ENCODE measurements at places on chromosomes 4 and X.

DNA sequence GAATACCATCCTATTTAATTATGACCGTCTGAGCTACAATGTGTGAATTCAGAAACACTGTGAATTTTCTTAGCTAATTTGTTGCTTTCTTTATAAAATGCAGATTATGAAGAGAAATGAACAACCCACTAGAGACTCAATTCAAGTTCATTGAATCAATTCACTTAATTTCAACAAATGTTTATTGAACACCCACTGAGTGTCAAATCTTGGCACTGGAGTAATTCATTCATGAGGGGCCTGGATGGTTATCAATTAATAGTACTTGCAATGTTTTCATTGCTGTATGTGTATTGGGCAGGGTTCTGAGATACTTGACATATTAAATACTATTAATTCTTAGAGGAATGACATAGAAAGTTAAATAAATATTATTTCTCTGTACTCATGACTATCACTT, 789.4 kb downstream of the STPG2 start:
- ATAC-seq = no peak

- no peak for ATAC-seq
Measured at GRCh38 chrX:154083126-154083517, 14.4 kb downstream of the MECP2 start.

DNA sequence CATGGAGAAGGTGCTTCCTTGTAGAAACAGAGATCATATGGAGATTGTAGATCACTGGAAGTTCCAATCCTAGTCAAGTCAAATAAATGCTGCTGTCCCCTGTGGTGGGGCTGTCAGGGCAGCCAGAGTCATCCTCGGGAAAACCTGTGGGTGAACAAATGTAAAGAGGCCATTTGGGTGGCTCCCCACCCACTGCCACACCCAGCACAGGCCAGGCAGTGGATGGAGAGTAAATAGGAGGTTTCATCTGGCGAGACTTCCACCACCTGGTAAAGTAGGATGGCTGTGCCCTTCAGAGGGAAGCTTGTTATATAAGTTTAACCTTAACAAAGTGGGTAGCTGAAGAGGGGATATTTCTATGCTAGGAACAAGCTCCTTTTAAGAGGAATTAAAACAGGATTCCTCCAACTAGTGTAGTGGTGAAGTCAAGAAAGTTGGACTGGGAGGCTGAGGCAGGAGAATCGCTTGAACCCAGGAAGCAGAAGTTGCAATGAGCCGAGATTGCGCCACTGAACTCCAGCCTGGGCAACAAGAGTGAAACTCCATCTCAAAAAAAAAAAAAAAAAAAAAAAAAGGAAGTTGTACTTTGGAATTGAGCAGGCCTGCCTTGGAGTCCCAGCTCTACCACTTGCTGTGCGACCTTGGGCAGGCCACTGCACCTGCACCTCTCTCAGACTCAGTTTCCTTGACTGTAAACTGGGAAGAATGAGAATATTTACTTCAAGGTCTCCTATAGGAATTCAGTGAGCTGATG, 273.7 kb downstream of the PTTG2 start:
- ATAC-seq = no peak

- no peak for ATAC-seq
Measured at GRCh38 chr4:8392591-8393190, 47.8 kb downstream of the ACOX3 start.

GRCh38 chrX:133660281-133660680, 245.0 kb upstream of the GPC4 start:
- no peak for ATAC-seq

DNA sequence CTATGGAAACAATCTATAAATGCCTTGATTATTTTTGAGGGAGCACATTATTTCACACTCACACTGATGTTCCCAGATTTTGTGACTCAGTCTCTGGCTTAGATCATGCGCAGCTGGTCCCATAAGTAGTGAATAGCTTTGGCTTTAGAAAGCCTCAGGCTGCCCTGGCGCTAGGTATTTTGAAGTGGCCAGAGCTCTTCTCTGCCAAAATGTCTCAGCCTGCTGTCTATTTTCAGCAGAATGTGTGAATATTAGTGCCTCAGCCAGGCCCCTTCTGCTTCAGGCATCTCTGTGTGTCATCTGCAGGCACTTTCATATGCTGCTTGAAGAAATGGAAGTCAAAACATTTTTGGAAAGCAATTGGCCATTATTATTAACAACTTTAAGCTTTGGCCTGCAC, 931.0 kb upstream of the INTU start:
- no peak for ATAC-seq

DNA sequence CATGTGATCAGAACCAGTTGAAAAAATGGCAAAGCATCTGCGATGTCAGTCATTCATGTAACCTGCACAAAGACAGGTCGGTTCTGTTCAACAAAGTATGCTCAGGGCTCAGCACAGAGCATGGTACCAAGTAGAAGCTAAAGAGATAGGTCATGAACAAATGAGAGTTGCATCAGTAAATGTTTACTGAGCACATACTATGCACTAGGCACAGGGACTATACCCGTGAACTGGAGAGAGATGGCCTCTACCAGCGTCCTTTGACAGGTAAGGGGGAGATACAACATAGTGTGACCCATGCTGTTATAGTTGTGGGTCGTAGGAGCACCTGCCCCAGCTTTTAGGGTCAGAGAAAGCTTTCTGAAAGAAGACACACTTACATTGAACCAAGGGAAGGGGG, 46.7 kb downstream of the PHKA2 start:
- ATAC-seq = no peak

DNA sequence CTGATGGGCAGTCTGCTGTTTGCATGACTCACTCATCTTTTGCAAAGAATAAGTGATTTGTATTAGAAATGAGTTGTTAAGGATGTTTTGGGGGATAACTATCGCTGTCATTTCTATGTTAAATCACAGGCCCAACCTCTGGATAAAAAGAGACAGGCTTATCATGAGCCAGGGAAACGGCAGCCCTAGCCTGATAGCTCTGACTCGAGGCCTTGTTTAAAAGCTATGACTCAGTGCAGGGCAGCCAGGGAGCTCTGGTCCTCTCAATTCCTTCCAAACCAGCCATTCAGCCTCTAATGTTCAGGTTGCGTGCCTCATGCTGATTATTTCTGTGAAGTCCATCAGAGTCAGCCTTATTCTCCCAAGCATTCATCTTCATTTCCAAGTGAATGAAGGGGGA, 305.9 kb upstream of the HAND2 start:
- no peak for ATAC-seq

DNA sequence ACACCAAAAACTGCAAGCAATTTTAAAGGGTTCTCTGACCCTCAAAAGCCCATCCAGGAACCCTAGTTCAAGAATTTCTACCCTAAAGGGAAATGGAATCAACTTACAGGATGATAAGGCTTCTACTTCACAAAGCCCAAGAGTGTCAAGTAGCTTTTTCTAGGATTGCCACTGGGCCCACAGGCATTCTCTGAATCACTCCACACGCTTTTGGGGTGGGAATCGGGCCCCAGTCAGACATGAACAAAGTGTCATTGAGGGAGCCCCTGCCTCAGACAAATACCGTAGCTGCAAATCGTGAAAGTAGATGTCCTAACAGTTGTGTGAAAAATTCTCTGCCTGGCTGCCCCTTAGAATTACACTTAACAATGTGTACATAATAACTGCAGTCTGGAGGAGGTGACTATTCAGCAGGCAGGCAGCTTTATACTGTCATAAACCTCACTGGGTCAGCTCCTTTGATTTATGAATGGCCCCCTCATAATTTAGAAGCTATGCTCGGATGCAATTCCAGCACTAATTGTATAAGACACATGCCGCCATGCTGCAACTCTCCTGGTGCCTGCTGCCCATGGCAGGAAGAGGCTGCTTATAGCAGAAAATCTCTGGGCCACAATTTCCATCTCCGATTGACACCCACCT, 36.7 kb downstream of the CHRDL1 start:
- ATAC-seq = no peak

DNA sequence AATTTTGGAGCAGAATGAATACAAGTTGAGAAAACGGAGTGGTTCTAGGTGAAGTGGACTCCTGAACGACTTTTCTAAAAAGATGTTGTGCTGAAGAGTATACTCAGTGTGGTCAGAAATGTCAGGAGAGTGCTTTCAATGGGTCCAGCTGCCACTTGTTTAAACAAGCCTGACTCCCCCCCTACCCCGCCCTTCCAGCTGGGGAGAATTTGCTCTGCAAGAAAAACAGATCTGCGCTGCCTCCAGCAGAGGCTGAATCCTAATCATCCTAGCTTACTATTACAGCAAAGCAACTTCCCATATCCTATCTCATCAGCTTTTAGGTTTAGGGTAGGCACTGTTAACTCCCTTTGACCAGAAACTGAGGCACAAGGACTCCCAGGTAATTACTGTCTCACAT, 1.9 kb downstream of the MAP3K15 start:
- ATAC-seq = no peak

DNA sequence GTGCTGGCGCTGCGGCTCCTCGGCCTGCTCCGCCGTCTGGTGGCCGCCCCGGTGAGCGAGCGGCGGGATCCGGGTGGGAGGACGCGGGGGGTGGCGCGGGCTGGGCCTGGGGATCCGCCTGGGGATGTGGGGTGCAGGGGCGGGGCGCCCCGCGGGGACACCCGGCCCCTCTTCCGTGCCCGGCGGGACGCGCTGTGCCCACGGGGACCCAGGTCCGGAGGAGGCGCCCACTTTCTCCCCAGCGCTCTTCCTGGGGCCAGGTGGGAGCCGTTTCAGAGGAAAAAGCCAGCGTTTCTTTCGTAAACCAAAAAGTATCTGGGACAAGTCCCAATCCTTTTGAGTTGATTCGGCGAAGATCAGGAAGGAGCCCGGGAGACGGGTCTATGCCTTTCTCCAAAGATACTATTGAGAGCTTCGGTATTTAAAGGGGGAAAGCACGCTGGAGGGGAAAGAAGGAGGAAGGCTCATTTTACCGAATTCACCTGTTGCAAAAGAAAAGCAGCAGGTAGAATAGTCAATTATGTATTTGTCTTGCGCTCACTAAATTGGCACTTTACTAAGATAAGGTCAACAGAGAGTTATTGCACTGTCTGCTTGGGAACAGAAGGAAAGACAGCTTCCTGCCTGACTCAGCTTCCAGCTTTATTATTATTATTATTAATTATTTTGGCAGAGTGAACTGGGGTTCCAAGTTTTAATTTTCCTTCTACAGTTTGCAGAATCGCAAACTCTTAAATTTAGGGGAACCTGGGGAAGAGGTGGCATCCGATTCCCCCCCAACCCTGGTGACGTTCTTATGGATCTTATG, 81.5 kb upstream of the CD99 start:
- ATAC-seq = peak; percentile 59

DNA sequence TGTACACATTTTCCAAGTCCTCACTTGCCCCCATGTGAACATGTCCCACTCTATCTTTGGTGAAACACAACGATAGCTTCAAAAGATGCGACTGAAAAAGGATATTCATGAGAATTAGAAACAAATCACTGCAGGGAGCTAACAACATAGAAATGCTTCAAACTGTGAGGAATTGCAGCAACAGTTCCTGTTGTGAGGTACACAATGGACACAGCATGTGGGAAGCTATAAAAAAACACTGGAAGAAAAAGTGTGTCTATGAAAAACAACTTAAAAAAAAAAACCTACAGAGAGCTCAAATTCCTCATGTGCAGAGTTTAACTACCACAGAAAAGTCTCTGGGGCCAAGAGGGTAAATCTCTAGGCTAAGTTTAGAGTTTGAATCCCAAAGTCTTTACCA, 51.6 kb upstream of the BLTP1 start:
- no peak for ATAC-seq

DNA sequence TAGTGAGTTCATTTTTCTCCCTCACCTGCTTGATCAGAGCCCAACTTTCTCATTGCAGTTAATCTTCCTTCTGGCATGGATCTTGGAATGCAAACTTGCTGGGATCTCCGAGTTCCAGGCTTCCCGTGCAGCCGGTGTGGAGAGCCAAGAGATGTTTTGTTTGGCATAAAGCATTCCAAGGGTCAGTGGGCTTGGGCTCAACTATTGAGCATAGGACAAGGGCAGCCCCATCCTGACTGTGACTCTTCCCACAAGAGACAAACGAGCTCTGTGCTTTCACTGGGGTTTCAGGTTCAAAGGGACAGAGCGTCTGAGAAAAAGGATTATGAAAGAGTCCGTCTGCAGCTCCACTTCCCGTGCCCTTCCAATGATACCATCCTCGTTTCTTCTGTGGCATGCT, 10.5 kb downstream of the TLR7 start:
- ATAC-seq = no peak

DNA sequence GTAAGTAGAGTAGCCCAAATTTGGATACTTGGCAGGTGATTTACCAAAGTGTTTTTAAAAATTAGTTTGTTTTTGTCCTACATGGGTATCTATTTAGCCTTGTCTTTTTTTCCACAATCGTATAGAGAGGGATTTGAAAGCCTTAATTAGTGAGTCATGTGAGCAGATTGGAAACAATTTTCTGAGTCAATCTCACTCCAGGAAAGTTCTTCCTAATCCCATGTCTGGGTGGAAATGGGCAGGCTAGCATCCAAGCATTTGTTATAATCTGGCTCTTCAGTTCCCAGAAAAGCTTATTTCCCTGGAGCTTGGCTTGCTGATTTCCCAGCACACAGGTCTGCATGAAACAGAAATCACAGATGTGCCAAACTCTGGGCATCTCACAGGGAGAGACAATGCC, 426.9 kb upstream of the BOD1L1 start:
- no peak for ATAC-seq

DNA sequence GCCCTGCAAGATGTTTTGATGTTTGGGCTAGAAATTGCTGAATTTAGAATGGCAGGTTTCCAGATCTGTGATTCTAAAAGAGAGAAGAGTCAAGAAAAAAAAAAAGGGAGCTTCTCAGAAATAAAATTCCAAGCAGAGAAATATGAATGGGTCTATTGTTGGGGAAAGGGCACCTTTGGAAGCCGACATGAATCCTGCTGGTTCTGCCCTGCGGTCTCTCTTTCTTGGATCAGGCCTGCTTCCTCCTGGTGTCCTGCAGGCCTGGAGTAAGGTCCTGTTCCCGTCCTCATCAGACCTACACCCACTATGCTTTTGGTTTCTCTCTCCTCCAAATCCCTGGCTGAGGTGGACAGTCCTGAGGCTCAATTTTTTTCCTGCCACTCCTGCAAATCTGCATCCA, 109.8 kb upstream of the TRIM2 start:
- ATAC-seq = no peak

DNA sequence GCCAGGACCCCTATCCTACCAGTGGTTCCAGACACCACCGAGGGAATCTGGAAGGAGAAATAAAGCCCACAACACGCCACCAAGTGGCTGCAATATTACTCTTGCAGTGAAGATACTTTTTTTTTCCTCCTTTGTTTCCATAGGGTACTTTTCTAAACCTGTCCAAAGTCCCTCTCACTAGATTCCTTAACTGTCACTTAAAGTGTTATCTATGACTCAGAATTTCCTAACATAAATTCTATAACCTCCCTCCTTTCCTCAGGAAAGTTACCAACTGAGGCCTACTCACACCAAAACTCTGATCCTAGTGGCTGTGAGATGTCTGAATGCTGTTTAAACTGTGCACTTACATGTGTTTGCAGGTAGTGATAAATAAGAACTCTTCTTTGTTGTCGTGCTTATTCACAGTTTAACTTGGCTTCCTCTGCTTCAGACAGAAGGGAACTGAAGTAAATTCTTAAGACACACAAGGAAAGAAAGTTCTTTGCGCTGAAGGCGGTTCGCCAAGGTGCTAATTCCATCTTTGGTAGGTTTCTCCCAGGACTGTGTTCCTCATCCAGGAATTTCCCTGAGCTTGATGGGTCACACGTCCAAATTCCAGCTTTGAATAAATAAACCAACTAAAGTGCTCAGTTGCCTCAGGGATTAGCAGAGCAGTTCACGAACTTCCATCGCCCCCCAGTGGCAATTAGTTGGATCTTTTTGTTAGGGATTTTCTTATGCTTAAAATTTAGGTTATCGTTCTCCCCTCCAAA, 10.7 kb upstream of the HCCS start:
- no peak for ATAC-seq

- ATAC-seq = no peak
Measured at GRCh38 chr4:116603096-116603495, 482.3 kb downstream of the TRAM1L1 start.
